CMK (cell line): ENCODE measurements at places on chromosomes 4 and X.

DNA sequence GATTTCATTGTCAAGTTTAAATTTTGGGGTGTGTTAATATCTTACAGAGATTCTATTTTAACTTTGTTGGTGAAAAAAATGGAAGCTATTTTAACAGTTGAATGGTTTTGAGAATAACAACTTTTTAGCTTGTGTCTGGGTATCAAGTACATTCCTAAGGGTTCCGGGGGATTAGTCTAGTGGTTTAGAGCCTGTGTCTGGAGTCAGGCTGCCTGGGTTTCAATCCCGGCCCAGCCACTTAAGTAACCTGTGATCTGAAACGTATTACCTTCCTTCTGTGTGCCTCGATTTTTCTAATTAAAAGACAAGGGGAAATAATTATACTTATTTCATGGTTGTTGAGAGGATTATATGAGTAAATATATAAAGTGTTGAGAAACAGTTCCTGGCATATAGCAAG is 288.6 kb upstream of the NR3C2 start:
- DNase-seq, result no peak

GRCh38 chr4:6730603-6731317 is 14.8 kb downstream of the BLOC1S4 start:
- peak; percentile 86 for DNase-seq

GRCh38 chr4:189162073-189162789 is 778.4 kb upstream of the FRG1 start:
- DNase-seq, result no peak

DNA sequence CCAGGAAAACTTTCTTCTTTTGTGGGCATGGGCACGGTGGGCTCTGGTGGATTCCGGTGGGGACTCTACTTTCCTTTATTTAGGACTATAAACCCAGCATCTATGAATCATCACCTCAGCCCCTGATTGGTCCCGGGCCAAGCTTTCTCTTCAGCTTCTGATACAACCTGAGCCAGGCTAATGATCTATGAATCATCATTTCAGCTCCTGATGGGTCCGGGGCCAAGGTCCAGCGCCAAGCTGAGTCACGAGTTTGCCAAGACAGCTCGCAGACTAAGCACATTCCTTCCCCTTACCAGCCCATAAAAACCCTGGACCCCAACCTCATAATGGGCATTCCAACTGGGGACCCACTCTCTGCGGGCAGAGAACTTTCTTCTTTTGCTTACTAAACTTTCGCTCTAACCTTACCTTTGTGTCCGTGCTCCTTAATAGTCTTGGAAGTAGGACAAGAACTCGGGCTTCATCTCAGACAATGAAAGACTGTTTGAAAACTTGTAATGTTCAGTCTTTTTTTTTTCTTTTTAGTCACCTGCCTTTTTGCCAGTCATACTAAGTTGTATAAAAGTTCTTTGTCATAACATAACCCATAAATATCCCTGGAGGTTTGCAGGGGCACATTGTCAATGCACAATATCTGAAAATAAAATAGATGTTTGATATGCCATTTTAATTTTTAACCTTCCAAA is 904.9 kb upstream of the EPHA5 start:
- DNase-seq, result no peak

DNA sequence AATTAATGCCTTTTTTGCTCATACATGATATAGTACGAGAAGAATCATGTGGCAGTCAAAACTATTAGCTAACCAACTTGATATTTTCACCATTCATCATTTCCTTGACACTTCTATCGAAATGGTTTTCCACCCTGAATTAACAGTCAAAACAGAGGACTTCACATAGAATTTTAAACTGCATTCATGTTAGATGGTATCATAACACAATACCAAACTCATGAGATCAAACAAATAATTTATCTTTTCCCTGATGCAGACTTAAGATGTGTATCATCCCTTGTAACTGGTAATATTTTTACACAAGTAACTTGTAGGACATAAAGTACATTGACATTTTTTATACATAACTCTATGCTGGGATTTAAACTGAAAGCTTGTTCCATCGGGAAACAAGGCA is 18.2 kb upstream of the ANTXR2 start:
- no peak for DNase-seq

- no peak for DNase-seq
These were observed 261.7 kb upstream of the FAM241A start for GRCh38 chr4:111883557-111883999.

DNA sequence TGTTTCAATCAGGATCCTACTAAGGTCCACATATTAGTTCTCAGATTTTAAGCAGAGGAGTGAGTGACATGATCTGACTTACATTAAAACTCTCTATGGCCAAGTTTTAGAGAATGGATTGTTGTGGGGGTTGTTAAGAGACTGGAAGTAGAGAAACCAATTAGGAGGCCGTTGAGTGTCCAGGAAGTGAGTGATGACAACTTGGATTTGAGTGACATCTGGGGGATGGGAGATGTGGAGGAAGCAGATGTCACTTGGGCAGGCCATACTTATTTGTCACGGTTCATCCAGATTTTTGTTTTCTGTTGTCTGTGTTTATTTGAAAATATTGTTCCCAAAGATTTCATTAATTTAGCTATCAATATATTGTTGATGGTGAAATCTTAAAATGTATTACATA is 28.3 kb downstream of the ADD1 start:
- no peak for DNase-seq

DNA sequence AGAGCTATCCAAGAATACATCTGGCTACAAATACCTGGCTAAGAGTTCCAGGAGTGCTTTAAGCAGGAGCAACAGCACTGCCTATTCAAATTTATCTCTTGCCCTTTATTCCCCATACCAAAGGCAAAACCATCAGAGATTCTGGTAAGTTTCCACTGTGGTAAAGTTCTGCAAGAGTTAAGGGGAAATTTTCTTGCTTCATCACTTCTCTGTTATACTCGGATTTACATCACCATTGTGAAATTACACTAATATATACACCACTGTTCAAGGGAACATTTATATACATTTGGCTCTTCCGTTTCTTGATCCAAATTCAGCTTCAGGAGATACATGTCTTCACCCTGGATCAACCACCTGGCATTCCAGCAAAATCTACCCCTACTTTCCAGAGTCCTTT is 70.8 kb upstream of the PTPN13 start:
- DNase-seq, result no peak
